Ammon's horn (tissue), 1 donor: ENCODE measurements at places on chromosomes 16 and 17.

GRCh38 chr16:50781518-50781917, 39.6 kb downstream of the CYLD start:
- no peak for DNase-seq

GRCh38 chr17:79115487-79115886, 40.9 kb downstream of the ENGASE start:
- DNase-seq = no peak

GRCh38 chr16:1656808-1657617, 21.1 kb upstream of the JPT2 start:
- no peak for DNase-seq

- DNase-seq = no peak
Measured at GRCh38 chr17:62884781-62885180, 76.7 kb upstream of the MARCHF10 start.
